ENCODE measurements at places on chromosomes 6 and 20. TPM values are rescaled to one million over a fixed set of nuclear protein-coding genes. Genes with fewer than 3 reads are reported as not detected.

Gene OVOL2
- total RNA-seq = not detected

Gene MUC21
- not detected for total RNA-seq

Gene CRIP3
- 11.2 TPM for total RNA-seq

Gene ARFGEF2
- total RNA-seq = 37.0 TPM

Gene SLC32A1
- not detected for total RNA-seq

Gene FAXC
- total RNA-seq = 0.57 TPM

Gene CTNNBL1
- 42.1 TPM for total RNA-seq

Gene EPPIN
- not detected for total RNA-seq

Gene NEURL2
- 7.6 TPM for total RNA-seq

Gene CASS4
- 0.30 TPM for total RNA-seq

Gene PROKR2
- not detected for total RNA-seq

Gene WFDC10B
- not detected for total RNA-seq

Gene CALHM4
- not detected for total RNA-seq

Gene ABHD16B
- not detected for total RNA-seq

Gene SLC25A27
- 25.6 TPM for total RNA-seq

Gene LIN28B
- total RNA-seq = not detected

Gene OR12D3
- total RNA-seq = not detected

Gene PGC
- total RNA-seq = not detected

Gene TRIM10
- total RNA-seq = 0.08 TPM

Gene MYT1
- total RNA-seq = not detected

Gene CST5
- total RNA-seq = not detected

Gene CPXM1
- 0.19 TPM for total RNA-seq

Gene MYLK2
- total RNA-seq = 0.11 TPM

Gene KCNQ2
- total RNA-seq = 0.86 TPM

Gene MED23
- total RNA-seq = 12.3 TPM

Gene WFDC12
- not detected for total RNA-seq

Gene CRISP3
- total RNA-seq = 0.32 TPM

Gene CPNE5
- total RNA-seq = 6.7 TPM

Gene AIG1
- total RNA-seq = 42.6 TPM

Gene TEAD3
- 63.3 TPM for total RNA-seq

Gene BCL2L1
- 42.5 TPM for total RNA-seq
